Heart right ventricle (tissue), 16 donors: ENCODE measurements at places on chromosomes 16 and 17. TPM values are rescaled to one million over a fixed set of nuclear protein-coding genes. Genes with fewer than 3 reads are reported as not detected.

The OTOP2 gene
- not detected for total RNA-seq

The OR1F1 gene
- not detected for total RNA-seq

DNA sequence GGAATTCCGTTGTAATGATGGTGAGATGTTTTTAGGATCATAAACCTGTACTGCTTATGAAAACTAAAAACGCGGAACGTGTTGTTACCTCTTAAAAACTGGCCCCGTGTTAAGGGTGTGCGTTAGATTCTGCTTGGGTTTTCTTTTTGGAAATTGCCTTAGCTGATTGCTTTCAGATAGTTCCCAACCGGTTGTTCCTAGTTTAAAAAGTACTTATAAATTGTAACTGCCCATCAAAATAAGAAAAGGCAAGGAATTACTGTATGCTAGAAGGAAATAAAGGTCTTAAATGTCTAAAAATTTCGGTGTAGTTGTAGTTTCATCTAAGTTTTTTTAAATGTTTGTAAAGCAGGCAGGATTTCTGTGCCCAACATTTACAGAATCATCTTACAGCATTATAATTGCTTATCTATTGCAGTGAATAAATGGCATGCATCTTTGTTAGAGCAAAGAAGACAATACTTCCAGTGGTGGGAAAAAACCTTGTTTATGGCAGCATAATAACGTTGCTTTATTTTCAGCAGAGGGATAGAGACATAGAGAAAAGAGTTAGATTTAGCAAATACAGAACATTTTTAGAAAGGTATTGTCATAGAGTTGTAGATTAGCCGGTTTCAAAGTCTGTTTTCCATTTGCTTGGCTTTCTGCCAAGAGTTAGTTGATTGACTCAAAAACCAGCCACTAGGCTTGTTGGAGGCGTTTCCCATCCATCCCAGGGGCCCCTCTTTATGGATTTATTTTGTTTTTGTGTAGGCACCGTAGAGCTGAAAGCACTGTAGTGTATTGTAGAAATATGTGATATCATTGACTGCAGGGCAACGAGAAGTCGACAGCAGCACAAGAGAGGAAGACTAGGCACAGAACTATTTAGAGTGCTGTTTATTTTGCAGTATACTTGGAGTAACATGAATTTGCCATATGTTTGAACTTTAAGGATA, 1.7 kb downstream of the PPM1D start:
- no peaks in the 10 kb centered on the region for H3K27me3 ChIP-seq
- no peaks in the 10 kb centered on the region for H3K36me3 ChIP-seq
- peak overlapping the region; percentile 95 for H3K4me3 ChIP-seq
- H3K4me1 ChIP-seq: peaks cover 23% of the 10 kb centered on the region
- no peak overlapping the region for H3K27ac ChIP-seq
- DNase-seq: peak; percentile 65

- H3K4me1 ChIP-seq: no peaks in the 10 kb centered on the region
- H3K27me3 ChIP-seq: no peaks in the 10 kb centered on the region
- H3K27ac ChIP-seq: no peak overlapping the region
Measured at GRCh38 chr16:52964290-52964689, 88.4 kb downstream of the CHD9NB start.

DNA sequence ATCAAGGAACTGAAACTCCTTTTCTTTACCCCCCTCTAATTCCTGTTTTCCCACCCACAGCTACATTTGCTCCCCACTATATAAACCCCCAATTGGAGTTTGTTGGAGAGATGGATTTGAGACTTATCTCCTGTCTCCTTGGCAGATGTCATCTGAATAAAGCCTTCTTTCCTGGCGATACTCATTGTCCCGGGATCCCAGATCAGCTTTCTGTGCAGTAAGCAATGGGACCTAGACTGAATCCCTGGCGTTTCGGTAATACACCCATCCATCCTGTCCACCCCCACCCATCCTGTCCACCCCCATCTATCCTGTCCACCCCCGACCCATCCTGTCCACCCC, 22.2 kb downstream of the QPRT start:
- no peak overlapping the region for H3K4me3 ChIP-seq
- H3K36me3 ChIP-seq: no peaks in the 10 kb centered on the region
- no peak overlapping the region for H3K27ac ChIP-seq
- no peak for DNase-seq
- no peaks in the 10 kb centered on the region for H3K27me3 ChIP-seq
- no peaks in the 10 kb centered on the region for H3K4me1 ChIP-seq

- H3K27ac ChIP-seq: no peak overlapping the region
- H3K4me3 ChIP-seq: no peak overlapping the region
- peaks cover under 1% of the 10 kb centered on the region for H3K27me3 ChIP-seq
- H3K4me1 ChIP-seq: peaks cover 31% of the 10 kb centered on the region
- no peak for DNase-seq
Measured at GRCh38 chr17:47883589-47884426, 12.2 kb upstream of the SP2 start.

DNA sequence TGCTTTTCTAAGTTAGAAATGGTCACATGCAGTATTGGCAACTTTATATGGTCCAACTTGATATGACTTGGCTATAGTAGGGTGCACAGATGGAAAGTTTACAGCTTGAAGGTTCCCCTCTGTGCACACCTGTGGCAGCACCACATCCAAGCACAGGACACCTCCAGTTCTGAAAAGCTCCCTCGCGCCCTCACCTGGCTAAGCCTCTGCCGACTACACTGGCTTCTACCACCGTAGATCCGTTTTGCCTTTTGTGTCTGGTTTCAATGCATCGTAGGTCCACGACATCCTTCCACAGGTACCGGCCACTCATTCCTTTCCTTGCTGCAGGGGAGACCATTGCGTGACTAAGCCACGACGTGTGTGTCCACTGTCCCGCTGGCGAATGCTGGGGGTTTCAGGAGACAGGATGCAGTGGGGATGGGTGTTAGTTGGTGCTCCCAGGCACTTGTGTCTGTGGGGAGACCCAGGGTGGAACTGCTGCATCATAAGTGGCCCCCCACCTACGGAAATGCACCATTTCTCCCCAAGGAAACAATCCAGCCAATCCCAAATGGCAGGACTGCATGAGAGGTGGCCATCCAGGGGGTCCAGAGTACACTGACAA, 4.9 kb upstream of the RASD1 start:
- H3K4me3 ChIP-seq: no peak overlapping the region
- no peak overlapping the region for H3K27ac ChIP-seq
- H3K36me3 ChIP-seq: no peaks in the 10 kb centered on the region

DNA sequence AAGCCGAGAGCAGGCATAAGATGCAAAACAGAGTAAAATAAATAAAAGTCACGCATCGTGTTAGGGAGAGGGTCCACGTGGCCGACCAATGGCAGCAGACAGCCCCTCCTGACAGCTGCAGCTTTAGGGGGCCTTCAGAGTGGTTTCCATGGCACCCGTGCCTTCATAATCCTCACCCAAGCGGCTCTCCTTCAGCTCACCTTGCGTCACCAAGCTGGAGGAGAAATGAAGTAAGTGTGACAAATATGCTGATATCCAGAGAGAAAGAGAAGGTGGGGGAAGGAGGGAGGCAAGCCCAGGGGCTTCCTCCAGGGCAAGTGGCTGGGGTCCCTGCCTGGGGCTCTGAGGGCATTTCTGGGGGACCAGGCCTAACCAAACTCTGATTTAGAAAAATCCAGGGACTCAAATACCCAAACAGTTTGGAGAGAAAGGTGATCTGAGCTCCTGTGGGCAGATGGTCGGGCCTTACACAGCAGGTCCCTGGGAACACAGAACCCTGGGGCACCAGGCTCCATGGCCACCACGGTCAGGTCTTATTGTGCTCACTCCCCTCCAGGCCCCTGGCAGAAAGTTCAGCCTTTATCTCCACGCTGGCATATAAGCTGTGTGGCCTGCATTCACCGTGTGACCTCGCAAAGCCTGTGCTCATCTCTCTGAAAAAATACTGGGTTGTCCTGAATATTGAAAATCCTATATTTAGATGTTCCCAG, 80.7 kb upstream of the TNRC6C start:
- H3K4me3 ChIP-seq: no peak overlapping the region
- H3K27me3 ChIP-seq: no peaks in the 10 kb centered on the region
- H3K4me1 ChIP-seq: peaks cover 28% of the 10 kb centered on the region

DNA sequence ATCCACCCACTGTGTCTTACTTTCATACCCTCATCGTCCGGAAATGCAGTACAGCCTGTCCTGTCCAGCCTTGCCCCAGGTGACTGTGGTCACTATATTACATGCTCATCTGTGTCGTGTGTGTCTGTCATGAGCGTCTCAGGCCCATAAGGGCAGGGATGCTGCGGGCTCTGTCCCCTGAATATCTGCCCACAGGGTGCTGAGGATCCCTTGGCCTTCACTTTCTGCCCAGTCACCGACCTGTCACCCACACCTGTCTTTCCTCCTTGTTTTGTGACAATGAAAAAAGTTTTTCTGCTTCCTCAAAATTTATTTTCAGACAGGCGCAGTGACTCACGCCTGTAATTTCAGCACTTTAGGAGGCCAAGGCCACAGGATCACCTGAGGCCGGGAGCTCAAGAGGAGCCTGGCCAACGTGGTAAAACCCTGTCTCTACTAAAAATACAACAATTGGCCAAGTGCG, 1.4 kb upstream of the CTRB1 start:
- no peaks in the 10 kb centered on the region for H3K27me3 ChIP-seq
- no peaks in the 10 kb centered on the region for H3K4me1 ChIP-seq
- no peaks in the 10 kb centered on the region for H3K36me3 ChIP-seq
- no peak overlapping the region for H3K27ac ChIP-seq

DNA sequence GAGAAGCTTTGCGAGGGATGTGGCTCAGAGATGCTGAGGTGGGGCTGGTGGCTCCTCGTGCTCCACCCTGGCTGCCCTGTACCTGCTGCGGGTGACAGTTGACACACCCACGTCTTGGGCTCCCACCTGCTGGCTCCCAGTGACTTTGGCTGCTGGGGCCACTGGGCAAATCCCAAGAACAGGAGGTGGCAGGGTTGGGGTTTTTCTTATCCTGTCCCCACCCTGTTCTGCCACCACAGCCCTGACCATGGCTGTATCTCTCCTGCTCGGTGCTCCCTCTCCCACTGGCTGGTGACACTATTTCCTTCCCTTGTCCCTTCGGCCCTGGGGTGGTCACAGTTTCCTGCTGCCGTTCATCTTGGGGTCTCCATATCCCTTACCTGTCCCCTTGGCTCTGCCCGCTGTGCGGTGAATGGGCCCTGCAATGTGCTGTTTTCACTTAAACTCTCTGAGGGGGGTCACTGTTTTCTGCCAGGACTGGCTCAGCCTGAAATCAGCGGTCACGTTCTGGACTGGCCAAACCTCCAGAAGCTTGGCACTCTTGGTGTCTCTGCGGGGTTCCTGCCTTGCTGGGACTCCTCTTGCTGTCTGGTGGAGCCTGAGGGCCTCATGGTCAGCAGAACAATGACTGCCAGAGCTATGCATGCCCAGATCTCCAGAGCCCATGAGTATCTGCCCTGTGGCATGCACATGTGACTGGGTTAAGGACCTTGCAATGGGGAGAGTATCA, 144.2 kb downstream of the IRF8 start:
- no peaks in the 10 kb centered on the region for H3K4me1 ChIP-seq
- no peak overlapping the region for H3K4me3 ChIP-seq
- peaks cover 72% of the 10 kb centered on the region for H3K27me3 ChIP-seq
- DNase-seq: no peak

DNA sequence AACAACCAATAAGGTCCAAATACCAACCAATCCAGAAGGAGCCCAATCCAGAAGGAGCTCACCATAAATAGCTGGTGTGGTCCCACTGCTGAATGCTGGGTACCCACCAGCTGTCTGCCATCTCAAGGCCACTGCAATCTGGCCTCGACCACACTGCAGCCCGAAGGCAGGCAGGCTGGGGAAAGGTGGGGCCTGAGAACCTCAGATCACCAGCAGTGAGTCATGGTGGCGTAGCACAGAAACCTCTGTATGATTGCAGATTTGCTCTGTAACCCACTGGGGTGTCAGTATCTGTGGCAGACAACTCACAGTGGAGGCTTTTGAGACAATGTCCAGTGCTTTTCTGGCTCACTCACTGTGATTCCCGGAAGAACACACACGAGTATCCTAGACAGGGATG, 14.7 kb upstream of the CMTR2 start:
- no peak for DNase-seq
- no peaks in the 10 kb centered on the region for H3K4me1 ChIP-seq
- H3K27me3 ChIP-seq: peaks cover 22% of the 10 kb centered on the region
- no peak overlapping the region for H3K4me3 ChIP-seq

- no peak overlapping the region for H3K27ac ChIP-seq
- no peak overlapping the region for H3K4me3 ChIP-seq
- H3K4me1 ChIP-seq: no peaks in the 10 kb centered on the region
- no peaks in the 10 kb centered on the region for H3K36me3 ChIP-seq
- no peak for DNase-seq
Measured at GRCh38 chr17:70654706-70655105, 485.4 kb downstream of the KCNJ2 start.
